Astrocyte (in vitro differentiated cells and primary cell): ENCODE measurements at places on chromosomes 1 and 21.

- no peak for DNase-seq
- no peaks in the 10 kb centered on the region for H3K27me3 ChIP-seq
- H3K4me3 ChIP-seq, result no peak overlapping the region
- no peaks in the 10 kb centered on the region for H3K36me3 ChIP-seq
- no peak overlapping the region for H3K27ac ChIP-seq
These were observed 4.0 kb upstream of the BRWD1 start for GRCh38 chr21:39317134-39318090.

GRCh38 chr1:63034256-63034655, 250.3 kb downstream of the ATG4C start:
- H3K27ac ChIP-seq, result no peak overlapping the region
- DNase-seq, result no peak
- no peaks in the 10 kb centered on the region for H3K4me1 ChIP-seq
- H3K36me3 ChIP-seq, result no peaks in the 10 kb centered on the region

GRCh38 chr1:52834798-52835197, 7.8 kb upstream of the ZYG11A start:
- H3K36me3 ChIP-seq, result no peaks in the 10 kb centered on the region
- no peak for DNase-seq
- H3K4me3 ChIP-seq, result no peak overlapping the region
- H3K27me3 ChIP-seq, result no peaks in the 10 kb centered on the region
- no peak overlapping the region for H3K27ac ChIP-seq
- H3K4me1 ChIP-seq, result no peaks in the 10 kb centered on the region

- H3K4me3 ChIP-seq, result no peak overlapping the region
- no peak overlapping the region for H3K27ac ChIP-seq
- no peaks in the 10 kb centered on the region for H3K27me3 ChIP-seq
- H3K36me3 ChIP-seq, result no peaks in the 10 kb centered on the region
These were observed 13.2 kb upstream of the PRMT2 start for GRCh38 chr21:46622226-46622625.

DNA sequence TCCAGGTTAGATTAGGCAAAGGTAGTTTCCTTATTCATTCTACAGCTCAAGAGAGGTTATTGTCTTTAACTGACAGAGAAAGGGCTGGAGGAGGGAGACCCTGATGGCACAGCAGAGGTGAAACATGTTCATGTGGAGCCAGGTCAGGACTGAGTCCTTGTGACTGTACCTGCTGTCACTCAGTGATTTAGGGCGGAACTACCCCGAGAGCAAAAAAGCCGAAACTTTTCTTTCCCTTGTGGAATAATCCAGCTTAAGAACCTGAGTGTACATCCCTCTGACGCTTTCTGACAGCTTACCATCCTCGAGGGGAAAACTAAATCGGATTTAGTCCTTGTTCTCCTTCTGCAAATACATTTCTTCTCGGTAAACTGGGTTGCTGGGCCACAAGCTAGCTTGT, 273.2 kb downstream of the BACH1 start:
- H3K27ac ChIP-seq, result no peak overlapping the region
- no peaks in the 10 kb centered on the region for H3K27me3 ChIP-seq
- no peak overlapping the region for H3K4me3 ChIP-seq
- H3K36me3 ChIP-seq, result no peaks in the 10 kb centered on the region

DNA sequence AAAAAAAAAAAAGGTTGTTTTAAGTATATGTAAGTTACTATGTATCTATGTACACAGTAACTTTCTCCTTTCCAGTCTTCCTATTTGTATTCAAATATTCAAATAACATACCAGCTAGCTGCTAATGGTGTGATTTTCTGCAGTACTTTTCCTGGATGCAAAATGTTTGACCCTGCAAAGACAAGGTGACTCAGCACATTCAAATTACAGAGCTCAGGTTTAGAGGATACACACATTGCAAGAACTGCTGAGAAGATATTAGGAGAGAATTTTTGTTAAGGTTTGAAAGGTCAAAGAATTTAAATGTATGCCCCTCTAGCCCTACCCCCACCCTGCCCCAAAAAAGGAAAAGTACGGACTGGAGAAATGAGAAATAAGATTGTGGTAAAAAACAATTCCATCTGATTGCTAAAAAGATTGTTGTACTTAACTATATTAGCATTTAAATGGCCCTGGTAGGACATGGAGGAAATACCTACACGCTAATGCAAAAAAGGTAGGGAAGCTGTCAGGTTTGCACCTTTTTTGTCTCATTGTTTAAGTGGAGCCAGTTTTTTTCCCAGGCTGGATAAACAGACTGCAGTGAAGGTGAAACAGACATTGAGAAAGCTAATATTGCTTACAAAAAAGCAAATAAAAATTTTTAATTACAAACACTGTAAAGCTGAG, 45.6 kb downstream of the ZNF281 start:
- no peaks in the 10 kb centered on the region for H3K27me3 ChIP-seq
- no peak overlapping the region for H3K4me3 ChIP-seq
- H3K27ac ChIP-seq, result peak overlapping the region; percentile 11

GRCh38 chr1:37817481-37817880, 9.5 kb upstream of the YRDC start:
- peaks cover 22% of the 10 kb centered on the region for H3K36me3 ChIP-seq
- H3K27ac ChIP-seq, result no peak overlapping the region
- no peak overlapping the region for H3K4me3 ChIP-seq
- H3K27me3 ChIP-seq, result no peaks in the 10 kb centered on the region
- no peaks in the 10 kb centered on the region for H3K4me1 ChIP-seq

- no peak for DNase-seq
- H3K27ac ChIP-seq, result no peak overlapping the region
- H3K27me3 ChIP-seq, result no peaks in the 10 kb centered on the region
- H3K4me1 ChIP-seq, result peaks cover 14% of the 10 kb centered on the region
These were observed 4.6 kb downstream of the TRIM11 start for GRCh38 chr1:228401782-228402640.

- peaks cover 3% of the 10 kb centered on the region for H3K4me1 ChIP-seq
- no peaks in the 10 kb centered on the region for H3K36me3 ChIP-seq
- H3K27me3 ChIP-seq, result no peaks in the 10 kb centered on the region
- peak; percentile 41 for DNase-seq
- no peak overlapping the region for H3K4me3 ChIP-seq
- H3K27ac ChIP-seq, result no peak overlapping the region
These were observed 13.1 kb upstream of the EXO1 start for GRCh38 chr1:241834733-241835377.
